AG09319 (cell line): ENCODE measurements at places on chromosomes 1 and 21.

- DNase-seq, result no peak
These were observed 438.5 kb downstream of the MATN1 start for GRCh38 chr1:30284728-30285475.

GRCh38 chr1:60942896-60943638 lies 139.3 kb upstream of the NFIA start:
- DNase-seq, result no peak

DNA sequence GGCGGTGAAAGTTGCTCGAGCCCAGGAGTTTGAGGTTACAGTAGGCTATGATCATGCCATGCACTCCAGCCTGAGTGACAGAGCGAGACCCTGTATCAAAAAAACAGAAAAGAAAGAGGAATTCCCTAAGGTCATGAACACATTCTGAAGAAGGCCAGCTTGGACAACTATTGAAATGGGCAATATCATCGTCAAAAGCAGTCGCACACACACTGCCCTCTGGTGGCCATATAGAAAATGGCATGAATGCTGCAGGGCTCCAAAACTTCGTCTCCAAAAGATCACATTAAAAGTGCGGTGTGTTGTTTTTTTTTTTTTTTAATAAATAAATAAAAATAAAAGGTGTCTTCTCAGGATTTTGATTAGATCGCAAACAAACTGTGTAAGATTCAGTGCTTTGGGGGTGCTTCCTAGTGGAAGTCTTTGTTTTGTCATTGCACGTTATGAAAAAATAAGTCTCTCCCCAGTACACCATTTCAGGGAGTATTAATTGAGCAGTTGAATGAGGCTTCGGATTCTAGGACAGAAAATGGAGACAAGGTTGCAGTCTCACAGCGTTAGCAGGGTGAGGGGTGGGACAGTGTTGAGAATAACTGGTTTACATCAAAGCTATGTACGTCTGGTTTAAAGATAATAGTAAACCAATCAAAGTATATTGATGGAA lies 87.5 kb upstream of the FMN2 start:
- DNase-seq, result no peak

GRCh38 chr1:172497230-172497629 lies 35.7 kb upstream of the SUCO start:
- peak; percentile 16 for DNase-seq

DNA sequence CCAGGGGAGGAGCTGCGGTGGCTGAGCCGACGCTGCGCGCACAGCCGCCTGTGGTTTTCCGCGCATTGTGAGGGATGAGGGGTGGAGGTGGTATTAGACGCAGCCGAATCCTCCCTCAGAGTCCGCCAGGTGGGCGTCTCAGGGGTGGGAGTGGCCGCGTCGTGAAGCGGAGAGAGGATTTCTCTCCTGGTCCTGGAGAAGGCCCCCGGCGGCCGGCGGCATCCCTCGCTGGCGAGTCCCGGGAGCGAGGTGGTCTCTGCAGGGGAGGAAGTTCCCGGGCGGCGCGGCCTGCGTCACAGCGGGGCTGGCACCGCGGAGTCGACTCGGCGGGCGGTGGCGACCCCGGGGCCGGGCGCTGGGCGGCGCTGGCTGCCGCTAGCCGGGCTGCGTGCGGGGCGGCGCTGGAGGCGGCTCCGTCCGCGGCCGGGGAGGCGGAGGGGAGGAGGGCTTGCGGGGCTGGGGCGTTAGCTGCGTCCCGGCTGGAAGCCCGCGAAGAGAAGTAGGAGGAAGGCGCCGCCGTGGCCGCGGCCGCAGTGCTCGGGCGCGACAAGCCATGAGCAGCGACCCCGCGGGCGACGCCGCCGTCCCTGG lies at the start of gene LRRC8C:
LRRC8C (plus strand) TSS at position 464 of the 591 bp plus-strand sequence. CDS start 53,354 bp downstream, outside the sequence.
- no peak for DNase-seq

DNA sequence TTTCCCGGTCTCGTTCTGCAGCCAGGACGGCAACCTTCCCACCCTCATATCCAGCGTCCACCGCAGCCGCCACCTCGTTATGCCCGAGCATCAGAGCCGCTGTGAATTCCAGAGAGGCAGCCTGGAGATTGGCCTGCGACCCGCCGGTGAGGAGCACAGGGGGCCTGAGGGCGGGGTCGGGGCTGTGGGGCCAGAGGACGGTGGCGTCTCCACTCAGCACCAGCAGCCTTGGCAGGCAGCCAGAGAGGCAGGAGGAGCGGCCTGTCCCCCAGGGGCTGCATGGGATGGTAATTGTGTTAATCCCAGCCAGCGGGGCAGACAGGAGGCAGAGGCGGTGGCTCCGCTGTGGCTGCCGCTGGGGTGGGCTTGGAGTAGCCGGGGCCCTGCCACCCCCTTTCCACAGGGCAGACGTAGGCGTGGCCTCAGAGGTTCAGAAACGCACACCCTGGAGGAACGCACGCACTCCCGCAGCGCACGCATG lies 12.1 kb downstream of the SAMD11 start:
- no peak for DNase-seq

- no peak for DNase-seq
These were observed 252.1 kb upstream of the CACYBP start for GRCh38 chr1:174747613-174748012.

DNA sequence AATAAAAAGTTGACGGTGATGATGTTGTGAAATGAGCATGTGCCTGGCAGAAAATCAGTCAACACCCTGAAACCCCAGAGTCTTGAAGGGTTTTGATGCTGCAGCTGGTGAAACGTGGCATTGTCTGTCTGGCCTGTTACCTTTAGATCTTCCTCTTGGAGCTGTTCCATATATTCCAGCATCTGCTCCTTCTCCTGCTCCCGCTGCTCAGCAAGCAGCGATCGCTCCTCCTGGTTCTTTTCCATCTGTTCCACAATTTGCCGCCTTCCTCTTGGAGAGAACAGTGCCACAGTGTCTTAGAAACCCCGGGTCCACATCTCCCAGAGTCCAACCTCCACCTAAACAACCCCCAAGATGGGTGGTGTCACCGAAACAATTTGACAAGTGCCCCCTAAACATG lies 15.7 kb downstream of the CFAP45 start:
- DNase-seq, result no peak

DNA sequence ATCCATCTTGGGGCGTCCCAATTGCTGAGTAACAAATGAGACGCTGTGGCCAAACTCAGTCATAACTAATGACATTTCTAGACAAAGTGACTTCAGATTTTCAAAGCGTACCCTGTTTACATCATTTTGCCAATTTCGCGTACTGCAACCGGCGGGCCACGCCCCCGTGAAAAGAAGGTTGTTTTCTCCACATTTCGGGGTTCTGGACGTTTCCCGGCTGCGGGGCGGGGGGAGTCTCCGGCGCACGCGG lies 282 bp upstream of the SOD1 start:
- no peak for DNase-seq

GRCh38 chr1:91553177-91553591 lies 52.5 kb downstream of the CDC7 start:
- no peak for DNase-seq

DNA sequence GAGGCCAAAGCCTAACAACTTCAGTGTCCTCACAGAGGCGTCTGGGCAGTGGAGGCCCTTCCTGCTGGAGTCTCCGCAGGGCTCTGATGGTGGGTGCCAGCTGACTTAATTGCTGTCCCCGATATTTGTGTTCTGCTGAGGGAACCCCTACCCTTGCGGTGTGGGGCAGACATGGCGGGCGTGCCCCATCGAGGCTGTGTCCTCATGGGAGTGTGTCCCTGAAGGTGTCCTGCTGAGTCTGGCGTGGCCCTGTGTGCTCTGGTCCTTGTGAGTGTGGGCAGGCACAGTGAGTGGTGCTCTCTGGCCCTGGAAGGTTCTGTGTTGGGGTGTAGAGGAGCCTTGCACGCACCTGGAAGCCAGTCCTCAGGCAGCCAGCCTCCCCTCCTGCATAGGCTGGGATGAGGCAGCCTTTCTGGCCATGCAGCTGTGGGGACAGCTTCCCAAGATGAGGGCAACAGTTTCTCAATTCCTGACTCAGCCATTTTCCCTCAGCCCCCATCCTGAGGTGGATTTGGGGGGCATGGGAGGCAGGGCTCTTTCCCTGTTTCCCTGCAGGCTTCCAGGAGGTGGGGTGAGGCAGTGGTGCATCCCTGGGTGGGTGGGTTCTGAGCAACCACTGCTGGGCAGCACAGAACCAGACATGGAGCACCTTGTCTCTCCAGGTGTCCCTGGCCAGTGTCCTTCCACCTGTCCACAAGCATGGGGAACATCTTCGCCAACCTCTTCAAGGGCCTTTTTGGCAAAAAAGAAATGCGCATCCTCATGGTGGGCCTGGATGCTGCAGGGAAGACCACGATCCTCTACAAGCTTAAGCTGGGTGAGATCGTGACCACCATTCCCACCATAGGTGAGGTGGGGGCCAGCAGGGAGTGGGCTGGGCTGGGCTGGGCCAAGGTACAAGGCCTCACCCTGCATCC lies 6.5 kb downstream of the C1orf35 start:
- no peak for DNase-seq

- no peak for DNase-seq
These were observed 51.7 kb downstream of the ABCA4 start for GRCh38 chr1:94068999-94069918.

DNA sequence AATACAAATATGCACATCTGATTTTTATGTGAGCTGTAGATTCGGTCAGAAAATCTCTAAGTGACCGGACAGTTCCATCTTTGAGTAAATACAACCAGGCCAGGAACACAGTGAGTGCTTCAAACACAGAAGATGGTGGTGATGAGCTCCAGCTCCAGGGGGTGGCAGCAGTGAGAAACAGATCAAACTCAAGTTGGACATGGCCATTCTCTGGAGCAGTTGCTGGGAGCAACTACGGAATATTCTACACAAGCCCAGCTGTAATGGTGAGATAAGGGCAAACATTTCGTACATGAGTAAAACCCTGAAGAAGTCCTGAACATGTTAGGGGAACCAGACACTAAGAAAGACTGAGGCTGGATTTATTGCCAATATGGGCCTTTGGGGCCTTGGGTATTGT lies 100.7 kb downstream of the BARHL2 start:
- DNase-seq, result no peak

DNA sequence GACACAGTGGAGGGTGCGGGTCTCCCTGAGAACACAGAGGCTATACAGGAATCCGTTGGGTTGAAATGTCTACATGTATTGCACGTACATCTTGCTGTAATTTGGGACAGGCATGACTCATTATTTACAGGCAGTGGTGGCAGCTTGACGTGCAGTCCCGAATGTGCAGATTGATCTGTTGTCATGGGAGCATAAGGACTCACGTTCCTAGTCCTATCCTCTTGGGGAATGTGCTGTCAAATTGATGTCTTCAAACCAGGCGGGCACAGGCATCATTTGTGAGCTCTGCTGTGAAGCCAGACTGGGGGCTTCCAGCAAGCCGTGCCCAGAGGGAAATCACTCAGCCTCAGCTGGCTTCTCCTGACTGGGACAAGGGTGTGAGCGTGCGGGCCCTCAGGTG lies 40.5 kb downstream of the S100B start:
- DNase-seq, result no peak

DNA sequence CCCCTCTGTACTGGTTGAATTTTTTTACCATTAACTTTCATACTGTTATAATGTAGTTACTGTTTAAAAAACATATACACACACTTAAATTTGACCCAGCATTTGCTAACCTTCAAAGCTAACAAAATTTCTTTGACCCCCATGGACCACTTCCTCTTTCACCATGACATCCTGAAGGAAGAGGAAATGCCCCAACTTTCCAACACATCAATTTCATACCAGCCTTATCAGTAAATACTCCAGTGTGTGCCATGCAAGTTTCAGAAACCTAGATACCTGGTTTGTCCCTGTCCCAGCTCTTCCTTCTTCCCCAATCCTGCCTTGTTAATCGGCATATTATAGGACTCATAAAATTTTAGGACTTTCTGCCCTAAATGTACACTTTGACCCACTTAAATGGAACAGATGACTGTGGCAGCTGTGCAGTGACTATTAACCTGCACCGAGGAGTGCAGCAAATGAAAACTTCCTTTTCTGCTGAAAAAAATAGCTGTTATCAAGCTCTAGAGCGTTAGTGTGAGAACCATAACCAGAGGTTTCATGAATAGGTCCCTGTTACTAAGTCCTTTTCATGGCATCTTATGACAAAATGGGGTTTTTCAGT lies 54.1 kb downstream of the DTL start:
- DNase-seq, result no peak

GRCh38 chr1:110585481-110585880 lies 20.7 kb downstream of the KCNA2 start:
- no peak for DNase-seq

DNA sequence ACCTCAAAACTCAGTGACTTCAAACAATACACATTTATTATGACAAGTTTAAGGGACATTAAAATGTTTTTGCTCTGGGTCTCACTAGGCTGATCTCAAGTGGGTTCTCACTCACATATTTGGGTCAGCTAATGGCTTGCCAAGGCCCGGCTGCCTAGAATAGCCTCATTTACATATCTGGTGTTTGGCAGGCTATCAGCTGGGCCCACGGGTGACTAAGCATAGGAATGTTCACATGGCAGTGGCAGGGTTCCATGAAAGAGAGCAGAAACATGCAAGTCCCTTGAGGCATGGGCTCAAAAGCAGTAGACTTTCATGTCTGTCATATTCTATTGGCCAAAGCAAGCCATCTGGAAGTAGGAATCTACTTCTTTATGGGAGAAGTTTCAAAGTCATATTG lies 492.6 kb downstream of the KCNT2 start:
- no peak for DNase-seq

DNA sequence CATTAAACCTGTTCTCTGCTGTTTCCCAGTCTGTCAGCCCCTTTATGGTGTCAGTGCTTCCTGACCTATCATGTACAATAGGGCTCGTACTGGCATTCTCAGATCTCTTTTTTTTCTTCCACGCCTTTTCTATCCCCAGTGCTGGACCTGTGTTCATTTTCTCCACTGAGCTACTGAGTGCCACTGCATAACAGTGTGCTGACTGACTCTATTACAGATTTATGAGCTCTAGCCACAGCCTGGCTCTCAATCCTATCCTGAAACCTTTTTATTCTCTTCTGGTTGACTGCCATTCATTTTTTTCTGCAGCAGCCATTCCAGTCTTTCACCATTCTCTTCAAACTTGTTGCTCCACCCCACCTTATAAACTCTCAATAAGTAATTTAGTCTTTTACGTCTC lies 59.6 kb upstream of the MACF1 start:
- no peak for DNase-seq

- no peak for DNase-seq
These were observed 111.6 kb downstream of the SPSB1 start for GRCh38 chr1:9404117-9404914.

DNA sequence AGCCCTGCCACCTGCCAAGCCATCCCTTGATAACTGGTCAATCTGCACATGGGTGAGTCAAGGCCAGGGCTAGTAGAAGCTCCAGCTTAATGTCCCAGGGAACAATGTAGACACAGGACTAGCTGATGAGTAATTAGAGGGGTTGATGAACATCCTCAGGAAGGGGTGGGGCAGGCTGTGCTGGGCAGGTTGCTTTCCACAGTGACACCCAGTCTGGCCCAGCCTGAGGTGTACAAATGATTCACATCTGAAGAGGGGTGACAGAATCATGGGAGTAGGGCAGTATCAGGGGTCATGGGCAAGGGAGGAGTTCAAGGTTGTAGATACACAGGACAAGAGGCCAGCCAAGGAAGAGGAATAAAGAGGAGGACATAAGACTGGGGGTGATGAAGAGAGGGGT lies 4.3 kb downstream of the LPAR3 start:
- no peak for DNase-seq

DNA sequence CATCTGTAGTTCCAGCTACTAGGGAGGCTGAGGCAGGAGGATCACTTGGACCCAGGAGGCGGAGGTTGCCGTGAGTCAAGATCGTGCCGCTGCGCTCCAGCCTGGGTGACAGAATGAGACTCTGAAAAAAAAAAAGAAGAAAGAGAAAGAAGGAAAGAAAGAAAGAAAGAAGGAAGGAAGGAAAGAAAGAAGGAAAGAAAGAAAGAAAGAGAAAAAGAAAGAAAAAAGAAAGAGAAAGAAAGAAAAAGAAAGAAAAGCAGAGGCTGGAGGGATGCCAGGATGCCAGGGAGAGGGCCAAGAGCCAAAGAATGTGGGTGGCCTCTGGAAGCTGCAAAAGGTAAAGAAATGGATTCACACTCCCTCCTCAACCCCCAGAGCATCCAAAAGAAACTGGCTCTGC lies 8.2 kb upstream of the KCNE2 start:
- DNase-seq, result no peak
